ENCODE measurements at places on chromosomes 2 and 18.

DNA sequence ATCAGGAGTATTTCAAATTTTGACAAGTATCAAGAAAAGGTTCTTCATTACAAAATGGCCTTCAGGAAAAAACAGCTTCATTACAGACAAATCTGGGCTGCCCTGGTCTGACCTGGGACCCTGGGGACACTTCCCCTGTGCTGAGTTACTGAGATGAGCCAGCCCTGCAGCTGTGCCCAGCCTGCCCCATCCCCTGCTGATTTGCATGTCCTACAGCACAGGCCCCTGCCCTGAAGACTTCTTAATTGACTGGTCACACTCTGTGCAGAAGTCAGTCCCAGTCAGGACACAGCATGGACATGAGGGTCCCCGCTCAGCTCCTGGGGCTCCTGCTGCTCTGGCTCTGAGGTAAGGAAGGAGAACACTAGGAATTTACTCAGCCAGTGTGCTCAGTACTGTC is 235.1 kb downstream of the ANKRD36B start:
- no peak for DNase-seq

GRCh38 chr2:10374362-10374943 is 71.7 kb downstream of the HPCAL1 start:
- DNase-seq, result no peak

DNA sequence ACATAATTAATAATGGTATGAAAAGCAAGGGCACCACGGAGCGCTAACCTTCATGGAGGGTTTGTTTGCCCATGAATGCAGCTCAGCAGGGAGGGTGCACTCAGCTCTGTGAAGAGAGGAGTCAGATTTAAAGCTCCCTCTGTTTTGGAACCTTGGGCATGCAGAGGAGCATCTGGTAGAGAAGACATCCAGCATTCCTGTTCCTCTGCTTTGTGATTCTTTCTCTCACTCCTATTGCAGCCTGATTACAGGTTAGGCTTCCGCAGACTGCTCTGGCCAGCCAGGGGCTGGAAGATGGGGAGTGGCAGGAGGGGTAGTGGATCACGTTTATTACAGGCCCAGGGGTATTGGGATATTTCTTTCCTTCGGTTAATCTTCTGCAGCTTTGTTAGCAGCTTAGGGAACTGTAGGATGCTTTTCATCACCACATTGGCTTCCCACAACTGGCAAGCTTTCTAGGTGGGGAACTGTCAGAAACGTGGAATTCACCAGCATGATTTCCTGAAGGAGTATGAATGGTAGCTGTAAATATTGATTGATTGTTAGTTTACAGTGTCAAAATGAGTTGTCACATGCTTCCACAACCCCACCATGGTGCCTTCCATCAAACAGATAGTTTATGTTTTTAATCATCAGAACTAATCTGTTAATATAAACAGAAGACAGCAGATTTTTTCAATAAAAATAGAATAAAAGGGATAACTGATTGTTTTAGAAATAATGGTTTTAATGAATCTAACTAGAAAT is 201.1 kb downstream of the VAPA start:
- DNase-seq, result no peak

- DNase-seq, result no peak
Observed at GRCh38 chr2:29459445-29460179, 344.4 kb downstream of the CLIP4 start.

DNA sequence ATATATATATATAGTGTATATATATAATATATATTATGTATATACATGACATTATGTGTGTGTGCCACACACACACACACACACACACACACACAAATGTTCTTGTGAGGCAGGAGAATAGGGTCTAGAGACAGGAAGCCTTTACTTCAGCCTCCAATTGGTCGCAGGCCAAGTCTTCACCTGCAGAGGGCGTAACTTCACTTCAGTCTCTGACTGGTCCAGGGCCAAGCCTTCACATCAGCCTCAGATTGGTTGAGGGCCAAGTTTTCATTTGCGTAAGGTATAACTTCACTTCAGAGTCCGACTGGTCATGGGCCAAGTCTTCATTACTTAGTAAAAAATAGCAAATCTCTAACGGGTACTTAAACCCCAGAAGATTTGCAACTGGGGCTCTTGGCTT is 13.2 kb upstream of the SS18 start:
- peak; percentile 46 for DNase-seq

DNA sequence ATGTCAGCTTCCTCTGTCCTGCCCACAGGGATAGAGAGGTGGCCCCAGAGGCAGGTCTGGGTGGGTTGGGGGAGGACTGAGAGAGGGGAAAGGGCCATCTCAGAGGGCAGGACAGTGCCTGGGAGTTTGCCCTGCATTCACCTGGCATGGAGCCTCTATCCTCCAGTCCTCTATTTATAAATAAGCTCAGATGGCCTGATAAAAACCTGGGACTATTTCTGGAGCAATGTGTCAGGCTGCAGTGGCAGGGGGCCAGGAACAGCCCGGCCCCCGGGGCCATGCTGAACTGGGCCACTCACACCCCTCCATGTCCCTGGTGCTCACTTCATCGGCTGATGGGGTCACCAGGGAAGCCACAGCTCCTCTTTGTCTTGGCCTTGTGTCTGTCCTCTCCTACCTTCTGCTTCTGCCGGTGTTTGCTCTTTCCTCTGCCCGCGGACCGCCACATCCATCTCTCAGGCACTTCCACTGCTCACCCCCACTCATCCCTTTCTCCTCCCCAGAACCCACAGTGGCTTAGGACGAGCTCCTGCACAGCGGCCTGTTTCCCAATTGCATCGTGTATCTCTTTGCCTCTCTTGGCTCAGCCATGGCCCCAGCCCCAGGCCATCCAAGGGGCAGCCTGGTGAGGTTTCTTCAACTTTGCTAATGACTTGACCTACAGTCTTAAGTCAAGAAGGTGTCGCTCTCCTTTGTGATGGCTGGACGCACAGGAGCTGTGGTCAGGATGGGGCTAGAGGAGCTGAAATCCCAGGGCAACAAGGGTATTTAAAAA is 38.8 kb downstream of the SCTR start:
- no peak for DNase-seq

Measured in activated CD4-positive, alpha-beta T cell treated with anti-CD3 and anti-CD28 coated beads, Interleukin-2, Interleukin-6, amounts not matched to agents 100 ng/mL and 50 ng/mL, durations not matched to agents 16 hours and 8 hours (primary cell).